ENCODE measurements at places on chromosomes 7 and 10. TPM values are rescaled to one million over a fixed set of nuclear protein-coding genes. Genes with fewer than 3 reads are reported as not detected.

- H3K36me3 ChIP-seq: no peaks in the 10 kb centered on the region
- H3K4me1 ChIP-seq: peaks cover 8% of the 10 kb centered on the region
- no peak for DNase-seq
- H3K27ac ChIP-seq: no peak overlapping the region
- H3K27me3 ChIP-seq: no peaks in the 10 kb centered on the region
These were observed 26.4 kb downstream of the HIF1AN start for GRCh38 chr10:100562008-100562672.

DNA sequence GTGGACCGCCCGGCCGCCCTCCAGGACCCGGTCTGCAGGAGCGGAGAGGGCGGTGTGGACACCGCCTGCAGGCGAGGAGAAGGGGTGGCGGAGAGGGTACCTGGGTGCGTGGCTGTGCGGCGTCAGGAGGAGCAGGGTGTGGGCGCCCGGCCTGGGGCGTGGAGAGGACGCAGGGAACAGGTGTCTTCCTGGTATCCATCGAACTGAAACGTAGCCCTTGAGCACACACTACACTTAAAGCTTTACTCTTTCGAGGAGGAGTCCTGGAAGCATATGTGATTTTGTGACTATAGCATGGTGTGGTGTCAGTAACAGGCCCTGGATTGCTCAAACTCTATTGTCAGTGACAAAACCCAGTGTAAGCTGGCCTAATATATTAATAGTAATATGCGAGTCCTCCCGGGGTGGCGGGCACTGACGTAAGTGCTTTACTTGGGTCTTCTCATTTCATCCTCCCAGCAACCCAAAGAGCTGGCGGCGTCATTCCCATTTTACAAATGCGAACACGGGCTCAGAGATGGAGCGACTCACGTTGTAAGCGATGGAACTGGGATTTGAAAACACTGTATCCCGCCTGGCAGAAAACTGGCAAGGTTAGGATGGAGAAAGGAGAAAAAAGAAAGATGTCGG is 508 bp upstream of the TECPR1 start:
- H3K27me3 ChIP-seq: no peaks in the 10 kb centered on the region
- H3K4me1 ChIP-seq: peaks cover 22% of the 10 kb centered on the region
- no peak for DNase-seq
- peak overlapping the region; percentile 99 for H3K4me3 ChIP-seq
- H3K36me3 ChIP-seq: peaks cover 8% of the 10 kb centered on the region

The ASB10 gene
- total RNA-seq: not detected

DNA sequence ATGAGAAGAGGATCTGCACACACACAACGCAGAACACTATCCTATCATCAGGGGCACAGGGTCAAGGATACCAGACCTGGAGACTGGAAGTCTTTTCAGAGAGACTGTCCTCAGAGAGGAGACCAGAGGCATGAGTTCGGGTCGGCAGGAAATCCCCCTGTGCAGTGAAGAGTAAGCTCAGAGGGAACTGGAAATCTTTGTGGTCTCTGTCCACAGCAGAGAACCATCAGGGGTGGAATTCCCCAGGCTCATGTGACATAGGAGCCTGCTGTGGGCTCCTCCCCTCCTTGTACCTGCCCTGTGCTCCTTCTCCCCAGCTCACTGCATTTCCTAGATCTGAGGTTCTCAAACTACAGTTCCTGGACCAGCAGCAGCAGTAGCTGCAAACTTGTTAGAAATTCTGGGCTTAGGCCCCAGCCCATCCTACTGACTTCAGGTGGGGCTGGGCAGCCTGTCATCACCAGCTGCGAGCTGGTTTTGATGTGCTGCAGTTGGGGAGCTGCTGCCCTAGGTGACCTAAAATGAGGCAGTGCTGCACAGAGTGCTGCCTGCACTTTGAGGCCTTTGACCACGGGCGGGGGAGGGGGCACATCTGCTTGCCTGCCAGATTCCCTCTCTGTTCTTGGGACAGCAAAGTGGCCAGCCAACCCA is 2.4 kb downstream of the ZMIZ2 start:
- H3K27me3 ChIP-seq: no peaks in the 10 kb centered on the region
- H3K4me1 ChIP-seq: peaks cover 19% of the 10 kb centered on the region
- H3K36me3 ChIP-seq: no peaks in the 10 kb centered on the region
- H3K27ac ChIP-seq: no peak overlapping the region
- DNase-seq: no peak

DNA sequence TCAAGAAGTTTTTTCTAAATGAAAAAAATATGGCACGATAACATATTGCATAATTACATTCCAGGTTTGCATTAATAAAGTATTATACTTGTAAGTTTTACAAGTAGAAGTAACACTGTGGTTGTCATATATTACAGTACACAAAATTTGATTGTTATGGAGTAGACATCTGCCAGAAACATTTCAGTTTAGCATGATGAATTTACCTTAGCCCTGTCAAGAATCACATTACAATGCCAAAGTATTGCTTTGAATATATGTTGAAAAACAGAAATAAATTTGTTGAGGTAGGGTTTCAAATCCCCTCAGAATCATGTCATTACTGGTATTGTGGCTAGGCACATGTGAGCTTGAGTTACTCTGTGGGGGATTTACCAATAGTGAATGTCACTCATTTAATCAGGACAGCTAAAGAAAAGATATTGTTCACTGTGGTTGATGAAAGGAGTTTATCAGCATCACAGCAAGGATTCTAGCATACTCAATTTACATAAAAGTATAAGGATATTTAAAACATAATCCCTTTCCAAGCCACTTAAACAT is 112.1 kb downstream of the MDFIC start:
- no peaks in the 10 kb centered on the region for H3K4me1 ChIP-seq
- H3K27me3 ChIP-seq: no peaks in the 10 kb centered on the region
- H3K36me3 ChIP-seq: no peaks in the 10 kb centered on the region
- no peak overlapping the region for H3K4me3 ChIP-seq

The GPER1 gene
- 5.3 TPM for total RNA-seq

GRCh38 chr7:100588438-100588837 is 2.3 kb downstream of the FBXO24 start:
- no peak overlapping the region for H3K27ac ChIP-seq
- no peak overlapping the region for H3K4me3 ChIP-seq
- H3K4me1 ChIP-seq: peaks cover 10% of the 10 kb centered on the region
- H3K36me3 ChIP-seq: no peaks in the 10 kb centered on the region
- no peak for DNase-seq

- H3K4me1 ChIP-seq: no peaks in the 10 kb centered on the region
- no peak overlapping the region for H3K4me3 ChIP-seq
- no peak overlapping the region for H3K27ac ChIP-seq
- no peaks in the 10 kb centered on the region for H3K36me3 ChIP-seq
These were observed 20.5 kb upstream of the SLC16A12 start for GRCh38 chr10:89555688-89556445.

The PVRIG gene
- 0.78 TPM for total RNA-seq

GRCh38 chr7:94129443-94130140 is 125.4 kb upstream of the BET1 start:
- no peak overlapping the region for H3K27ac ChIP-seq
- no peaks in the 10 kb centered on the region for H3K27me3 ChIP-seq
- no peaks in the 10 kb centered on the region for H3K4me1 ChIP-seq
- DNase-seq: no peak
- no peak overlapping the region for H3K4me3 ChIP-seq
- H3K36me3 ChIP-seq: no peaks in the 10 kb centered on the region

- no peak overlapping the region for H3K4me3 ChIP-seq
- no peaks in the 10 kb centered on the region for H3K27me3 ChIP-seq
- no peak overlapping the region for H3K27ac ChIP-seq
- no peaks in the 10 kb centered on the region for H3K4me1 ChIP-seq
- peaks cover 24% of the 10 kb centered on the region for H3K36me3 ChIP-seq
These were observed 38.9 kb downstream of the ANKMY2 start for GRCh38 chr7:16606704-16607103.

GRCh38 chr7:47493976-47494911 is 87.7 kb downstream of the TNS3 start:
- peak overlapping the region; percentile 61 for H3K4me3 ChIP-seq
- no peaks in the 10 kb centered on the region for H3K27me3 ChIP-seq
- peak overlapping the region; percentile 26 for H3K27ac ChIP-seq
- DNase-seq: no peak

DNA sequence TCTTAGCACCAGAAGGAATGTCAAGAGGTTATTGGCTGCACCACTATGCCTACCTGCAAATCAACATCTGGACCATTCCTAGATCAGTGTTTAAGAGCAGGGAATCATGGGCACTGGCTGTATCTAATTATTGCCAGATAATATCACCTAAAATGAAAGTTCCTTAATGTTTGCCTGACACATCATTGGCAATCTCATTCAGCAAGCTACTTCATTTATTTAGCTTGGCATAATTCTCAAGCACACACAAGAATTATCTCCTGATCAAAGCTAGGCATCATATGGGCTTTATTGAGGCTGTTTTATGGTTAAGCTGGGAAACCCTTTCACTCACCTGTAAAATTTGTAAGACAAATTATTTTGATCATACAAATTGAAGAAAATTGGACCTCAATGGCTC is 581.7 kb downstream of the INHBA start:
- DNase-seq: no peak
- H3K36me3 ChIP-seq: no peaks in the 10 kb centered on the region
- H3K4me1 ChIP-seq: no peaks in the 10 kb centered on the region
- no peak overlapping the region for H3K4me3 ChIP-seq

GRCh38 chr10:84801156-84801555 is 472.8 kb downstream of the CCSER2 start:
- no peak overlapping the region for H3K27ac ChIP-seq
- H3K27me3 ChIP-seq: no peaks in the 10 kb centered on the region
- H3K36me3 ChIP-seq: no peaks in the 10 kb centered on the region
- no peak for DNase-seq
- H3K4me1 ChIP-seq: no peaks in the 10 kb centered on the region

DNA sequence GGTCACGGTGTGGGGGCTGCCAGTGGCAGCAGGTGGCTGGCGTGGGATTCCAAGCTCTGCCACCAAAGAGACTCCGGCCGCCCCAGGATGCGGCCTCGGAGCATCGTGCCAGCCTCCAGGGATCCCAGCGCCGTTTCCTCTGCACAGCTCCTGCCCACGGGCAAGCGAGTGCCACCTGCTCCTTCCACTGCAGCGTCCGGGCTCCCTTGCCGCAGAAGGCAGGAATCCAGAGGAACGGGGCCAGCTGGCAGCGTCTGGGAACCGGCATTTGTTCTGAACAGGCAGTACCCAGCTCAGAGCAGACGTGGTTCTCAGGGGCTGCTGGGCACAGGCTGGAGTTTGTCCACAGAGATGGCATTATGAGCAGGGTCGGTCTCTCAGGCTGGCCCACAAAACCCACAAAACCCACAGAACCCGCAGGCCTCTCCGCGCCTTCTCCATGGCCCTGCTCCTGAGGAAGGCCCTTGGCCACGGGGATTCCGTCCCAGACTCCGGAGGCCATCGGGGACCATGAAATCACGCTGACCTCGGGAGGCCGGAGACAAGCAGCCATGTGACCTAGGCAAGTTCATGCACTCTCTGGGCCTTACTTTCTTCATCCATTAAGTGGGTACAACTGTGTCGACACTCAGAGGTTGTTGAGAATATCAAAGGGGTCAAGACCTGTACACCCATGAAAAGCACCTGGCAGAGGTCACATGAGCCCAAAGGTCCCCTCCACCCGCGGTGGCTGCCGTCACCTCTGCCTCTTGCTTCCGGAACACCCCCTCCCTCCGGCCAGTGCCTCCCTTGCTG is 72.1 kb upstream of the TNRC18 start:
- H3K4me3 ChIP-seq: peak overlapping the region; percentile 66
- H3K27me3 ChIP-seq: no peaks in the 10 kb centered on the region
- peaks cover 9% of the 10 kb centered on the region for H3K36me3 ChIP-seq
- H3K4me1 ChIP-seq: peaks cover 22% of the 10 kb centered on the region
- no peak for DNase-seq

DNA sequence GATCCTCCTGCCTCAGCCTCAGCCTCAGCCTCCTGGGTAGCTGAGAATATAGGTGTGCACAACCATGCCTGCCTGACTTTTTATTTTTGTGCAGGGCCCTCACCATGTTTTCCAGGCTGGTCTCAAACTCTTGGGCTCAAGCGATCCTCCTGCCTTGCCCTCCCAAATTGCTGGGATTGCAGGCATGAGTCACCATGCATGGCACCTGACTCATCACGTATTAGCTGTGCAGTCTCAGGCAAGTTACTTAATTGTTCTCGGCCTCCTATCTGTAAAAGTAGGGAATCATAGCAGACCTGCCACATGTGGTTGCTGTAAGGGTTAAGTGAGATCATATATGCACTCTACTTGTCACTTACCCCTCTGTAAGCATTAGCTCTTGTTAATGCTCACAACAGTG is 117.2 kb downstream of the ANLN start:
- no peaks in the 10 kb centered on the region for H3K4me1 ChIP-seq
- no peak overlapping the region for H3K27ac ChIP-seq
- H3K27me3 ChIP-seq: no peaks in the 10 kb centered on the region

The PAX4 gene
- not detected for total RNA-seq

- no peaks in the 10 kb centered on the region for H3K4me1 ChIP-seq
- DNase-seq: no peak
- no peak overlapping the region for H3K27ac ChIP-seq
- H3K36me3 ChIP-seq: no peaks in the 10 kb centered on the region
- no peak overlapping the region for H3K4me3 ChIP-seq
These were observed 175.0 kb upstream of the PITRM1 start for GRCh38 chr10:3347413-3348182.

GRCh38 chr10:124041675-124042445 is 51.5 kb downstream of the CHST15 start:
- H3K27ac ChIP-seq: no peak overlapping the region
- no peak for DNase-seq
- H3K36me3 ChIP-seq: peaks cover 16% of the 10 kb centered on the region
- H3K27me3 ChIP-seq: no peaks in the 10 kb centered on the region
- H3K4me1 ChIP-seq: no peaks in the 10 kb centered on the region
